ENCODE measurements at places on chromosomes 11 and 22.

DNA sequence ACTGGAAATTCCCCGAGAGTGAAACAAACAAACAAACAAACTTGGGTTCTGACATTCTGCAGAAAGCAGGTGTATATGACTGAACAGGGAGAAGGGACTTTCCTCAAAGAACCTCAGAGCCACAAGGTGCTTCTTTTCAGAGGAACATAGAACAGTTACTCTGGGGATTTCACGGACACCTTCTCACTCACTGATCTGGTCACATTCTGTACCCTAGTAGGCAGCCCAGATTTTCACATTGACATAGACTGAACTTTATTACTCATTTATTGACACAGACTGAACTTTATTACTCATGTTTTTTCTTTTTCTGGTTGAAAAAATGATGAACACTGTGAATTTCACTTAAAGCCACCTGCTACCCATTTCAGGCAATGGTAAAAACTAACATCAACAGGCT, 263.0 kb downstream of the OPCML start:
- no peak for DNase-seq

DNA sequence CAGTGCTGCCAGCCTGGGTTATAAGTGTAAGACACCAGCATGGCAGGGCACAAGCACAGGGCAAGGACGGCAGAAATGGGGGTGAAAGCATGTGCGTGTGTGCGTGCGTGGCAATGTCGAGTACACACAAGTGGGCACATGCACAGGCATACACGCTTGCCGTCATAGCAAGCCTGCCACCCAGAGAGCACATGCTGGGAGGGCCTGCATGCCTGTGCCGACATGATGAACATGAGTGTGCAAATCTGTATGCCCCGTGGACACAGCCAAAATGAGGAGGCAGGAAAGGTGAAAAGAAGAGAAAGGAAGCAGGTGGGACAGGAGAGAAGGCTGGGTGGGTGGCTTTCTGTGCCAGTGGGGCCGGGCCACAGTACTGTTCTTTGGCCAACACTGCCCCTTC, 62.9 kb downstream of the NECTIN1 start:
- no peak for DNase-seq

GRCh38 chr11:64245401-64245796, 1.3 kb downstream of the PPP1R14B start:
- no peak for DNase-seq

DNA sequence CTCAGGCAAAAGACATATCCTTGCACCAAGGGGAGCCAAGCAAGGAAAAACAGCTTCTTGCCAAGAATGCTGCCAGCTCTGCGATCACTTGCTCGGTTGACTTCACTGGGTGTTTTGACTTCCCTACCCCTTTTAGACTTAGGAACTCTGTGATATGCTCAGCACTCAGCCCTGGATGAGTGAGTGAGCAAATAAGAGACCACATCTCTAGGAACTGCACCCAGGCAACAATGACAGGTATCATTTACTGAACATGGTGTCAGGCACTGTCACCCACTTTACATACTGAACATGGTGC, 3.7 kb upstream of the IRAG1 start:
- no peak for DNase-seq

DNA sequence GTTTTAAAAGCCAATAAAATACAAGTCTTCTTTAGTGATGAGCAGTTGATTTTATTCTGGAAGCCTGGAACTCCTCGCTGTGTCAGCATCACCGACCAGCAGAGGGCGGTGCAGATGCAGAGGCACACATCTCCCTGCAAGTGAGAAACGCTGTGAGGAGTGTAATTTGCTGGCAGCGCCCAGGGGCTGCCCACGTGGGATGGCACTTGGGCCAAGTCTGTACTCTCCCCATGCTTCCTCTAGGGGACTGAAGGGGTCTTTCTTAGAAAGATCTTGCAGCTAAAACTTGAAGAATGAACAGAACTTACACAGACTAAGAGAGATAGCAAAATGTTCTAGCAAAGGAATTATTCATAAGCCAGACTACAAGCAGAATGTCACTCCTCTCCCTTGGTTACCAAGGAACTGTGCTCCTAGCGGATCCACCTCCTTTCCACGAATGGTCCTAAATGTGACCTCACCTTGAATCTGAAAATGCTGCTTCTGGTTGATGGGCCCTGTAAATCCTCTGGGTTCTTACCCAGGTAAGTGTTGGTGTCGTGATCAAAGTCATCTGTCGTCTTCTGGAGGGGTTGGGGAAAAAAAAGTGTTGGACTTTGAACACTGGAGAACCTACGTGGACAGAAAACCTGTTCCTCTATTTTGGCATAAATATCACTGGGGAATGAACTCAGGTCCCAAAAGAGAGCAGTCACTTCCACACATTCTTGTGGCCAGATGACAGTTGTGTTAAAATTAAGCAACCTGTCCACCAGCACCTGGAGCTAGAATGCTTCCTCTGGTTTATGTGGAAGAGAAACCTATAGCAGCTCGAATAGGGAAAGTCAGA, 31.8 kb downstream of the CNTF start:
- DNase-seq: peak; percentile 63

DNA sequence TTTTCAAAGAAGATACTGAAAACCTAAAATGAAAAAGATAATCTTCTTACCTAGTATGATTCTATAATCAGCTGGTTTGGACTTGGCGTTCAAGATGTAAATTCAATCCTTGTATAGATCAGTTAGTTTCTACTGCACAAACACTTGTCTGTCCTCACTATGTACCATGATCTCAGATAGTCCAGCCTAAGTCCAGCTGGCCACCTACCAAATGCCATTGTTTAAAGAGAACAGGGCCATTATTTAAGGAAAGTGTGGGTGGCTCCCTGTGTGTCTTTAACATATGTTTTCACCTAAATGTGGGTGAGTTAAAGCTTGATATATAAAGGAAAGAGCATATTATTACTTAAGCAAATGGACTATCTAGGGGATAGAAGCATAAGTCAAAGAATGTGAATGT, 38.6 kb downstream of the BLID start:
- no peak for DNase-seq

Data from activated T-helper 9 cell treated with anti-CD3 and anti-CD28 coated beads, Interleukin-2, amount 50 U/mL, for 16 hours (primary cell).